ENCODE measurements at places on chromosomes 5 and 9.
A peak's percentile ranks its signal among the peaks of the same experiment; 100 is the strongest.

GRCh38 chr5:164073081-164073480 lies 567.7 kb downstream of the MAT2B start:
- no peak for DNase-seq

DNA sequence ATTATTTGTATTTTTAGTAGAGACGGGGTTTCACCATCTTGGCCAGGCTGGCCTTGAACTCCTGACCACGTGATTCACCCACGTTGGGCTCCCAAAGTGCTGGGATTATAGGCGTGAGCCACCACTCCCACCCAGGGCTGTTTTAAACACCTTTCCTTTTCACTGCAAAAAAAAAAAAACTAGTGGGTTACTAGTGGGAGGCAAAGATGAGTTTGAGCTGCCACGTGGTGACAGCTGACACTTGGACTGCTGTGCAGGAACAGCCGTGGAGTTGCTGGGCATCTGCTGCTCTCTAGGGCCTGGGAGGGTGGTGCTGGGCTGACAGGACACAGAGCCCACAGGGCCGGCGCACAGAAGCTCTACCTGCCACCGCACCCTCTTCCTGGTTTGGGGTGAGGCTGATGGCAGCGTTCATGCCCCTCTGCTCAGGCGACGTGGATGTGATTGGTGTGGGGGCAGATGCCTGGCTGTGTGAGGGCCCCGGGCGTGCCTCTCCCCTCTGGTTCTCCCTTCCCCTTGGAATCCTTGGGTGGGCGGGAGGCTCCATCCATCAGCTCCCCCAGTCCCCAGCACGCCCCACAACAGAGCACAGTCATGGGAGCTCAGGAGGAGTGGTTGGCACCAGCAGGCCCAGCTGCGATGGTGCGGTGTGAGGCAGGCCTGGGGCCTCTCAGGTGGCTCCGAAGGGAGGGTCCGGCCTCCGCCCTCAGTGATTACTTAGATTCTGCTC lies 16.9 kb downstream of the RABL6 start:
- DNase-seq: no peak

GRCh38 chr5:137231540-137231939 lies 267.6 kb downstream of the SPOCK1 start:
- DNase-seq: no peak

DNA sequence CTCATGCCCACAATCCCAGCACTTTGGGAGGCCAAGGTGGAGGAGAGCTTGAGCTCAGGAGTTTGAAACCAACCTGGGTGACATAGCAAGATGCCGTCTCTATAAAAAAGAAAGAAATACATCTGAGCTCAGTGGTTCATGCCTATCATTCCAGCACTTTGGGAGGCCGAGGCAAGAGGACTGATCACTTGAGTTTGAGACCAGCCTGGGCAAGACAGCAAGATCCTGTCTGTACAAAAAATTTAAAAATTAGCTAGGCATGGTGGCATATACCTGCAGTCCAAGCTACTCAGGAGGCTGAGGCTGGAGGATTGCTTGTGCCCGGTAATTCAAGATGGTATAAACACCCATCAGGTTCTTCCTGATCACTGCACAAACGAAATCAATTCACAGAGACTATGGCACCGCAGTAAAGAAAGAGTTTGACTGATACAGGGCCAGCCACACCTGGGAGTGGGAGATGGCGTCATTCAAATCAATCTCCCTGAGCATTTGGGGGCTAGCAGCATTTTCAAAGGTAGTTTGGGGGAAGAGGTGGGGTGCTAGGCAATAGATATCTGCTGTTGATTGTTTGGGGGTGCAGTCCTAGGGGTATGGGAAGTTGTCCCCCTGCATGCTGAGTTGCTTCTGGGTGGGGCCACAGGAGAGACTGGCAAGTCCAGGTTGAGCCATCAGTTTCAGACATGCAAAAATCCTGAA lies 169.2 kb downstream of the TTC39B start:
- DNase-seq: no peak

DNA sequence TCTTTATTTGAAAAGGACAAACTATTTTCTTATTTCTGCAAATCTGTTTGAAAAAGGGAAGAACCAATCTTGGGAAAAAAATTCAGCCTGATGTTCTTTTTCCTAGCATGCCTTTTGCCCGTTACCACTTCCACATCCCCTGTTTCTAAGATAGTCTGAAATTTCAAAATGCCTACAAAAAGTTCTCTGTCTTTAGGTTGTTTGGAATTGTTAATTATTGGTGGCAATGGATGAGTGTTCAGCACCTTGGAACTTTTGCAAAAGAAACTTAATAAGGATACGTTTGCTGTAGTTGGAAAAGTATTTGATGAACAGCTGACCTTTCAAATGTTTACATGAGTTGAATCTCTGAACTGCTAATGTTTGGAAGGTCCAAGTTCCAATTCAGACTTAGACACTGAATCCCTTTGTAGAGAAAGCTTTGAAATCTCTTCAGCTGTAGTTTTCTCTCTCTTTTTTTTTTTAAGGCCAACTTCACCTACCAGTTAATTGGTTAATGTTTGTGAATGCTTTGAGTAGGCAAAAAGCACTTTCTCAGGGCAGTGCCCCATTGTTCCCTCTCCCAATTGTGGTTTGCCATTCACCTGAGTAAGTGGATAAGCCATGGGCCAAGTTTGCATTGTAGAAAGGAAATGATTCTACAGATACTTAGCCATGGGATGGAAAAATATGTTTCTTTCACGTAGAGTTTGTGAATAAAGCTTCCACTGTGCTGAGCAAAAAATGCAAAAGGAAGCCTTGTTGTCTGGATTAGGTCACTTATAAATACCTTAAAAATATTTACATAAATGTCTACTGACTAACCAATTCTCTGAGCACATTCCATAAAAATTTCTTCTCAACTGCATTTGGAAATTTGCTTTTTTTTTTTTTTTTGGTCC lies 156.4 kb upstream of the ELL2 start:
- no peak for DNase-seq

GRCh38 chr5:133494923-133495246 lies 117.5 kb downstream of the FSTL4 start:
- DNase-seq: no peak

DNA sequence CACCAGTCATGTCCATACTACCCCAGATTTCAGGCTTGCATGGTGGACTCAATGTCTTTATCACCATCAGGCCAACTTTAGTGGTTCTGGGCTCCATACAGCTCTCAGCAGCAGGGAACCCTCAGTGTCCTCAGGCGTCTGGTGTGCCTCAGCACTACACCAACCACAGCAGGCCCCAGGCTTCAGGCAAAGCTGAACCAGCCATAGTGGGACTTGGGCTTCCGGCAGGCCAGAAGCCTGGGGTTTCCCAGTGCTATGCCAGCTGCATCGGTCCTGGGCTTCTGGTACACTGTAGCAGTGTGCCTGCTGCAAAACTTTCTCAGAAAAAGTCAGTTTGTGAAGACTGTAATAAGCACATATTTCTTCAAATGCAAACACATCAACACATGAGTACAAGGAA lies 11.0 kb upstream of the ZDHHC21 start:
- DNase-seq: no peak

DNA sequence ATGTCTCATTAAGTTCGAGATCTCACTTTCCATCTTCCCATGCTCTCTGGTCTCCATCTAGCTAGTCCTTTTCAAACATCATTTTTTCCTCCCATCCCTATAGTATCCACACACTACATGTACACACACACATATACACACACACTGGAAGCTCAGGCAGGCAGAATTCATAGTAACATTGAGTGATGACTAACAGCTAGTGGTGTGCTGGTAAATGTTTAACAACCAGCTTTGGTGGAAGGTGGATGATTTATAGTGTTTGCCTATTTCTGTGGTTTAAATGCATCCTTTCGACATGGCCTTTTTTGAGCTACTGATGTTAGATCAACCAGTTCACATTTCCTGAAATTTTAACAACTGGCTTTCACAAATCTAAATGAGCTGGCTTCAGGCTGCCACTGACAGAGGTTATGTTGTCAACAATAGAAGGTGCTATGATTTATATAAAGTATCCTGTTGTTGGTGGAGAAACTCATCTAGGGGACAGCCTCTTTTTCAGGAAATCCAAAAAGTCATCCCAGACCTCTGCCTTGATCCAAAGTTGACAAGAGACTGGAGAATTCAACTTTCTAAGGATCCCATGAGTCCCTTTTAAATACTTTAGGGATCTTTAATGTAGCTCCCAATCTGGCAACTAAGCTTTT lies 117.8 kb downstream of the CCDC192 start:
- DNase-seq: no peak

DNA sequence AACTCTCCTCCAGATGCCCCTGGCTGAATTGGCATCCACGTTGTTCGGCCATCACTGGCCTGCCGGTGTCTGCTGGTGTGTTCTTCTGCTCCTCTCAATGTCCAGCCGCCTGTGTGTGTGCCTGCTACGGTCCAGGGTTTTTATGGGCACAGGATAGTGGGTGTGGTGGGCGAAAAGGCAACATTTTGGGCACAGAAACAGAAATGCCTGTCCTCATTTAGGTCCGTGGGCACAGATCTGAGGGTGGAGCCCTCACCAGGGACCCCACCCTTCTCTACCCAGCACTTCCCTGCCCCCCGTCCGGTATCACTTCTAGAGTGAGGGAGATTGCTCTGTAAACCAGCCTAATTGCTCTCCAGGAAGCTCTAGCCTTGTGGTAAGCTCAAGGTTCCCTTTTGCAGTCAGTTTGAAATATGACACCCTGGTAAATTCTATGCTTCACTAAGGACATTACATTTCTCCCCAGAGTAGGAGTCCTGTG lies 410.1 kb downstream of the MAT2B start:
- DNase-seq: peak; percentile 56

GRCh38 chr9:19022206-19022605 lies 10.8 kb downstream of the SAXO1 start:
- DNase-seq: no peak

- DNase-seq: no peak
These were observed 2.2 kb upstream of the SLC38A9 start for GRCh38 chr5:55714339-55714738.

DNA sequence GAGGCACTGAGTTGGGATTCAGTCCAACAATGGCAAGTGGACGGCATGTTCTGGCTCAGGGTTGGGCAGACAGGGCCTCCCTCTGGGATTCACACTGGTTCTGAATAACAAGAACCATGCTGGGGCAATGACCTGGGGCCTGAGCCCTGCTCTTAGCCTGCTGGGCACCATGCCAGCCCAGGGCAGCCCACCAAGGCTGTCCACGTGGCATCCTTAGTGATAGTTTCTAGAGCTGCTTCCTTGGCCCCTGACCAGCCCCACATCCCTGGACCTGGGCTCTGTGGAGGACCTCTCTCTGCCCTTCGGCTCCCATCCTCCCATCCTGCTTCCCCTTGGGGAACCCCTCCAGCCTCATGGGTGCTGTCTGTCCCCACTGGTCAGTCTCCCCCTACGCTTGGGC lies 22.3 kb upstream of the OLFM1 start:
- no peak for DNase-seq

- no peak for DNase-seq
These were observed 10.4 kb upstream of the ZBTB43 start for GRCh38 chr9:126794441-126794840.

DNA sequence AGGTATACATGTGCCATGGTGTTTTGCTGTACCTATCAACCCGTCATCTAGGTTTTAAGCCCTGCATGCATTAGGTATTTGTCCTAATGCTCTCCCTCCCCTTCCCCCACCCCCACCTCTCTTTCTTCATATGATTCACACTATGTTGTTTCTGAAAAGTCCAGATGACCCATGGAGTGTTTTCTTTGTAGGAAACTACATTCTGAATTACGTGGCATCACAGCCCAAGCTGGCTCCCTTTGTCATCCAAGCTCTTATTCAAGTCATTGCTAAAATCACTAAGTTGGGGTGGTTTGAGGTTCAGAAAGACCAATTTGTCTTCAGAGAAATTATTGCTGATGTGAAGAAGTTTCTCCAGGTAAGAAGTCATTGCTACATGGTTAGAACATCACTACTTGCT lies 30.4 kb downstream of the RANBP17 start:
- no peak for DNase-seq

GRCh38 chr5:170633235-170634081 lies 129.6 kb downstream of the KCNIP1 start:
- DNase-seq: no peak

GRCh38 chr9:385818-386398 lies 171.2 kb downstream of the DOCK8 start:
- peak; percentile 38 for DNase-seq

DNA sequence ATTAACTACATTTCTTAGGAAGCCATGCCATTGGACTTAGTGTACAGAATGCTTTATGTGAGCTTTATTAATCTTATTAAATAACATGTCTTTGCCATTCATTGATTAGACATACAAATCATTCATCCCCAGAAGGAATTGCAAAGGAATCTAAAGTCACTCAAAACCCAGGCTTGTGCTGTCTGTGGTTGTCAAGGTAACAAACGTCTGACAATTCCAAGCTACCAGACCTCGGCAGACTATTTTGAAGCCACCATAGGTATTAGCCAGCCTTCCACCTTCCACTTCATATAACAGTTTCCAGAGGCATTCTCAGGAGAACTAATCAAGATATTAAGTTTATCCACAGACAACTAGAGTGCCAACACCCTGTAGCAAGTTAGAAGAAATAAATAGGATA lies 135.2 kb upstream of the TUSC1 start:
- DNase-seq: no peak

Data from MM.1S (cell line).